Natural killer cell treated with Interleukin-12 subunit alpha and Interleukin-12 subunit beta and Interleukin-15 and Interleukin-18, amount 100 ng/mL, for 72 hours (primary cell): ENCODE measurements at places on chromosomes 2 and 18. TPM values are rescaled to one million over a fixed set of nuclear protein-coding genes. Genes with fewer than 3 reads are reported as not detected.

GRCh38 chr2:1622521-1623200, 121.7 kb downstream of the PXDN start:
- peak; percentile 42 for DNase-seq

DNA sequence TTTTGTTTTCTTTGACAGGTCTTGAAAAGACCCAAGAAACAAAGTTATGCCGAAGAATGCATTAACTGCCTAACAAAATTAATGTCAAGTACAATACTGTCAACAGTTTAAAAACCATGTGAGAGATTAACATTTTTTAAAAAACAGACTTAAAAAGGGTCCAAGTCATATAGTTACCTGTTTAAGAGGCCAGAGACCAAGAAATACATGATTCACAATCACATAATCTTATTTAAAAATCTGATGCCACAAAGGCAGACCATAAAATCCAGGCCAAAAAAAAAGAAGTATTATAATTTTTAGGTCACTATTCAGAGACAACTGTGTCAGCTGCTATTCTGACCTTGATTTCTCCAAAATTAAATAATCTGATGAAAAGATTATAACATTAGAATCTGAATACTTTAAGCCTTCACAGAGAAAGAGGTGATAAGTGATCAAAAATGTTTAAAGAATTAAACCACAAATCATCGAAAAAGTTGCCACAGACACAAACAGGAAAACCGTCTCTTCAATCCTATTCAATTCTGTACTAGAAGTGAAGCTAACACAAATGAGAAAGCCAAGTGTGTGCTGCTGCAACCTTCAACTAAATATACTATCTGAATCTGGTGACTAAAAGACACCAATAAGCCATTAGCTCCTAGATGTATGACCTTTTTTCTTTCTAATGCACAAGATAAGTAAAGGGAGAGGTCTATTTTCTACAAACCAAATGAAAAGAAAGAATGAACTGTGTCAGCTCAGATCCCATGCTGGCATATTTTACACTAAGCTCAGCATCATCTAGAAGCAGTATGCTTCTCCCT, 286.0 kb downstream of the ZEB2 start:
- DNase-seq: no peak

GRCh38 chr2:50611351-50611871, 420.5 kb downstream of the NRXN1 start:
- DNase-seq: no peak

DNA sequence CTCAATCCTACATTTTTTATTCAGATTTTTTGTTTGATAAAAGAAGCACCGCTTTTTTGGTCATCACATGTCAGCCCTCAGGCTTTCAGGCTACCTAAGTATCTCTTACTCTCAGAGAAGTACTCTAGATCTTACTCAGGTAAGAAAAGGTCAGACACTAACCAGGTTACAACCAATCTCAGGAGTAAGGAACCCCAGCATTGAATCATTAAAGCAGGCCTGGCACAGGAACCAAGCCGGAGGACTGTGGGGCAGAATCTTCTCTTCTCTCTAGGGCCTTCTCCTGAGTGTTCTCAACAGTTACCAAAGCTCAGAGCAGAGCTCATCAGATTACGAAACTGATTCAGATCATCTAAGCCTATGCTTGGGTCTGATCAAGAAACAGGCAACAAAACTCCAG, 28.2 kb downstream of the RBMS1 start:
- DNase-seq: no peak

The C18orf54 gene
- 12.4 TPM for total RNA-seq

DNA sequence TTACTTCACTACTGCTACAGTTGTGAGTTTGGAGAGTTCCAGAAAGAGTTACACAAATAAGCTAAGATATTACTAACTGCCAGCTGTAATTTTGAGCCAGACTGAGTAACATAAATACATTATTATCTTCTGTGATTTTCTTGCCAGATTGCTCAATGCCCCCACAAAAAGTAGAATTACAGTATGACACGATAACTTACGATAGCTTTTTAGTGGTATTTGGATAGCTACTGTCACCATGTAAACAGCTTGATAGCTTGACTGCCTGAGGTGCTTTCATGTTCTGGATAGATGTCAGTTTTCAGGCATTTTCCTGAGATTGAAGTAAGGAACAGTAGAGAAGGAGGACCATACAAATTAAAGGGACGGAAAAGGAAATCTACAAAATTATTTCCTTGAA, 533.3 kb downstream of the SOCS6 start:
- no peak for DNase-seq

GRCh38 chr18:63206433-63207142, 113.0 kb downstream of the BCL2 start:
- DNase-seq: no peak

The ZNF142 gene
- total RNA-seq: 86.6 TPM

DNA sequence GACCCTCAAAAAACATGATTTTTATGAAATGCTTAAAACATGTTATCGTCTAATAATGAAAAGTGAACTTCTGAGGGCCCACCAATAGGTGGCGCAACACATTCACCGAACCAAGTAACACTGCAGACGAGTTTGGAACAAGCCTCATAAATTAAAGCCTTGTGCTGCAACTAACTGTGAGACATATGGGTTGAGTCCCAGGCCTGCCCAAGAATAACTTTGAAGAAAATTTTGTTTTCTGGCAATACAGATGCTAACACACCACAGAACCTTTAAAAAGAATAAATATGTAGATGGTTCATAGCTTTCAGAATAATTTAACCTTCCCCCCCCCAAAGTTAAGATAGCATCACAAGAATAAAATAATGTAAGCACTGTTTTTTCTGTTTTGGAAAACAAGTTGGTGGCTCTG, 285.9 kb downstream of the RNF144A start:
- peak; percentile 71 for DNase-seq

DNA sequence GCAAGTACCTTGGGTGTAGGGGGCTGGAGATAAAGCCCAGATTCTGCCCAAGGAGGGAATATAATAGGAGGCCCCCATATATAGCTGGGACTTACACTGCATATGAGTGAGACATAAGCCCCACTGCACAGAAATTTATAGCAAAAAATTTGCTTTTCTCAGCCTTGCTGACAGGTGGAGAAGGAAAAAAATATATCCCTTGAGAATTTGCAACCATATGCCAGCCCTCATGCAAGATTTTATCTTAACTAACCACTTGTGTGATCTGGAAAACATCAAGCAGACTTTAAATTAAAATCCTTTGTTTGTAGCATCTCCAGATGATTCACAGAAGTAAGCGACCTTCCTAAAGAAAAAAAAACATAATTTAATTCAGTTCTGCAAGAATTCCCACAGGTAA, 288.2 kb downstream of the BCL2 start:
- no peak for DNase-seq

The RAPGEF4 gene
- total RNA-seq: 0.43 TPM

The ATP6V1C2 gene
- total RNA-seq: not detected

The AOX1 gene
- 0.26 TPM for total RNA-seq

The NTSR2 gene
- total RNA-seq: not detected

DNA sequence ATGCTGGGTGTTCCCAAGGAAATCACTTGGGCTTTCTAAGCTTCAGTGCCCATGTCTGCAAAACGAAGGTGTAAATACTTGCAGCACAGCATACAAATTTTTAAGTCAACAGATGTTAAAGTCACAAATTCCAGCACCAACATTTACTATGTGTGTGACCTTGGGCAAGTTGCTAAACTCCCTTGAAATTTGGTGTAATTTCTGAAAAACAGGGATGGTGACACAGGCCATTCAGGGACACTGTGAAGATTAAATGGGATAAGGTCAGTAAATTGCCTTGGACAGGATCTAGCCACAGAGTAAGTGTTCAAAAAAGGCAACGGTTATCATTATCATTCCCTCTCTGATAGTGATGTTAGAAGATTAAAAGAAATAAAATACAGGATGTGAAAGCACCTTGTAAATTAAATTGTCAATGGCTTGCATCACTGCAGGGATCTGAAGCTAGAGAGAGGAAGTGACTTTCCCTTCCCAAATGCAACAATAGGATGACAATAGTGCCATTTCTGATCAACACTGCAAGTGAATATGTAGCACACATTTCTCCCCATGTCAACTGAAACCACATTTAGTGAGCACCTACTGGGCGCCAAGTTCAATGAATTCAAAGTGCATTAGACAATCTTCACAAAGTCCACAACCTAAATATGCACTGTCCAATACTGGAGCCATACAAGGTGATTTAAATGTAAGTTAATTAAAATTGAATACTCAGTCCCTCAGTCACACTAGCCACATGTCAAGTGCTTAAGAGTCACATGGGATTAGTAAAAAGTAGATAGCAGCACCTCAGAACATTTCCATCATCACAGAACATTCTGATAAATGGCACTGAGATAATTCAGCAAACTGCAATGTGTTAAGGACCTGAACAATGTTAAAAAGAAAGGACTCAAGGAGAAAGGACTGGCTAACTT, 81.2 kb downstream of the STK39 start:
- no peak for DNase-seq

DNA sequence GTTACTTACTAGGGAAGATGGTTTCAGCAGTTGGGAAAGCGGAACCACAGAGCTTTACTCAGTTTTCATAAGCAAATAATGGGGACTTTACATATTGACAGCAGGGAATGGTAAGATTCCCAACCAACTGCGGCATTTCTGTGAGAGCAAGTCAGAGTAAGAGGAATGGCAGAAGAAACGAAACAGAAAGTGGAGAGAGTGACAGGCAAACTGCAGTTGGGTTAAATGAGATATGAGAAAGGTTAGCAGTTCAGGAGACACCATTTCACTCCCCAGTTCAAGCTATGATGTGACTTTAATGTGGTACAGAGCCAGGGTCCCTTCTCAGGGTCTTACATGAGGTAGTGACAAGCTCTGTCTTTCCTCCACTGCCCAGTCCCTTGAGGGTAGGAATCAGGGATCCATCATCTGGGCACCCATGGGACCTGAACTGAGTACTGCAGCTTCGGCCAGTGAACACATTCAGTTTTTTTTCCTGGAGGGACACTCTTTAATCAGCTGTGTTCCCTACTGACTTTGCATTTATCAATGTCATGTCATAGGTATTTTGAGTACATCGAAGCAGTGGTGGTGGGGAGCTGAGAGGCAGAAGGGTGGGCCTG, 33.0 kb upstream of the GREB1 start:
- no peak for DNase-seq

DNA sequence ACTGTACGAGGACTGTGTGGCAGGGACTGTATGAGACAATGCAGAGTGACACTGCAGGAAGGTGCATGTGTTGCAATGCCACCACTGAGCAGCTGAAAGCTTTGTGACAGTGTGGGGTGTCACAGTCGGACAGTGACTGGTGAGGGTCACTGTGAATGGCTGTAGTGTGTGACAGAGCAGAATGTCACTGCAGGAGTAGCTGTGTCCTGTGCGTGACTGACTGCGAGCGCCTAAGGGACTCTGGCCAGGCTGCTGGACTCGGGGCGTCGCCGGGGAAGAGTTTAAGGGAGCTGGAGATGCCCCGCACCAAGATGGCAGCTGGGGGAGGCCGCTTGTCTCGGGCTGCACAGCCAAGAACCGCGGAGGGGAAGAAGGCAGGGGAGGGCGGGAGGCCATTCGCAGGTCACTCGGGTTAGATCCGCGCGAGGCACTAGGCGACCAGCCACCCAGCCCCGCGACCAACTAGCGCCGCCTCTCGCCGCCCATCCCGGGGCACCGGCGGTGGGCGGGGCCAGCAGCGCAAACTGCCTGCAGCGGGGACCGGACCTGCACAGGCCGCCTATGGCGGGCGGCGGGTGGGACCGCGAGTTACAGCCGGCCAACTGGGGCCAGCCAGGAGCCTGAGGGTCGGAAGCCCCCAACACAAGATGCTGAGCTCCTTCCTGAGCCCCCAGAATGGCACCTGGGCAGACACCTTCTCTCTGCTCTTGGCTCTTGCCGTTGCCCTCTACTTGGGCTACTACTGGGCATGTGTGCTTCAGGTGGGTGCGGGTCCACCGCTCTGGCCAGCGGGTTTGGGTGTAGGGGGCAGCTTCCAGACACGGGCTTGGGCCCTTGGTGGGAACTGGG, at the start of gene ABHD1:
Gene ABHD1, plus strand, starts transcription at position 514 of the 849 bp plus-strand sequence. Its CDS starts 134 bp downstream, at position 648.
- DNase-seq: peak; percentile 84

GRCh38 chr18:26091047-26091630, 726 bp upstream of the SS18 start:
- no peak for DNase-seq

The APCDD1 gene
- not detected for total RNA-seq

The CYP27A1 gene
- total RNA-seq: not detected

The KRCC1 gene
- 17.3 TPM for total RNA-seq

DNA sequence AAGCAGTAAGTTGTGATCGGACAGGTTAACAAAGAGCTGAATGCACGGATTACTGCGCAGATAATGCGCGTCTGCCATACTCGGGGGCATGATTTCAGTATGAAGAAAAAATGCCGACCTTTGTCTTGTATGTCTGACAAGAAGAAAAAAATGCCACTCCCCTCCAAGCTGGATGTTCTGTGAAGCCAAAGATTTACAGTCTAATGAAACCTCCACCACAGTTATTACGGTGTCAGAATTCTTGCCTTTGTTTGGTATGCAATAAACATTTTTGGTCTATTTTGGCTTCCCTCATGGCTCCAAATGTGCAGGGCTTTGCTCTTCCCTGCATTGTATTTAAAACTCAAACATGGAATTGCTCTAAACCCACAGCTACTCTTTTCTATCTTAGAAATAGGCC, 72.2 kb upstream of the THUMPD2 start:
- DNase-seq: no peak
